ENCODE measurements at places on chromosomes 1 and 21.

- no peak for DNase-seq
Measured at GRCh38 chr1:234994436-234995295, 134.0 kb downstream of the TOMM20 start.

- no peak for DNase-seq
Measured at GRCh38 chr1:54640863-54641836, at the start of gene MROH7. TSS of gene MROH7 (plus strand) at chr1:54641786. CDS start at chr1:54652927, 11,141 bp downstream.

DNA sequence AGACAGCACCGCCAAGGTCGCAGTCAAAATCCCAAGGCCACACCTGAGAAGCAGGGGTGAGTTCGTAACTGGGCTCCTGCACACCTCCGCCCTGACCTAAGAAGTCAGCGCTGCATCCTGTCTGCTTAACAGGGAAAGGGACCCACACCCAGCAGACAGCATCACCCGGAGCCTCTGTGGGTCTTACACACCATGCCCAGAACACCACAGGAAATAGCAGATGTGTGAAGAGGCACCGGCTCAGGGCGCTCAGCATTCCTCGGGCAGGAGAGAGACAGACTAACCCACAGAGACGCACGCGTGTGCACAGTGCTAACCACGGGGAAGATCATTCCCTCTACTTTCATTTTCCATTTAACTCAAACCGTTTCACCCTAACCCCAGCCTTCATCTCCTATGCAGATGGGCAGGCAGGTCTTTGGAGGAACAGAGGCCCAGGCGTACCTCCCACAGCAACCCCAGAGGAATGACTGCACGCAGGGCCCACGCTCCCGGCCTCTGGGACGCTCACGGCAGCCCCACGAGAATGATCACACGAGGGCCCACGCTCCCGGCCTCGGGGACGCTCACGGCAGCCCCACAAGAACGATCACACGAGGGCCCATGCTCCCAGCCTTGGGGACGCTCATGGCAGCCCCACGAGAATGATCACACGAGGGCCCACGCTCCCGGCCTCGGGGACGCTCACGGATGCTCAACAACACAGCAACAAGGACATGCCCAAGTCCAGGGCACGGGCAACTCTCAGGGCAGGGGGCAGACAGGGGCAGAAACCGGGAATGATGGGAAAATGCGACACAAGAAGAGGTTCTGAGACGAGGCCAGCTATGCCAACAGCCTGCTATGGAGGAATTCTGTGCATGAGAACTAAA is 20.9 kb downstream of the POFUT2 start:
- no peak for DNase-seq

DNA sequence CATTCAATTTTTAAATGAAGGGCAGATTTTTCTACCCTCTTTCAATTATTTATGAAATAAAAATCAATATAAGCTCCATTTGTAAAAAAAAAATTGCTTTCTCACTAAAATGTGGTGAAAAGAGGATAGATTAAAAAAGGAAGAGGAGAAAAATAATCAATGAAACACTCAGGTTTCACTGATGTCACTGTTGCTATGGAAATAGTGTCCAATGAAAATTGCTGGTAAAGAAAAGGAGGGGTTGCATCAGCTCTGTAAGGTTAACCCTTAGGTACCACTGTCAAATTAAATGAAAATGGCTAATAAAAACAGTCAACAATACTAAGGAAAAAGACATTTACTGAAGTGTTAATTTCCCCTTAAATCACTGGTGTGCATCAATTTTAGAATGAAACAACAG is 91.6 kb upstream of the TTC39A start:
- DNase-seq, result peak; percentile 57

DNA sequence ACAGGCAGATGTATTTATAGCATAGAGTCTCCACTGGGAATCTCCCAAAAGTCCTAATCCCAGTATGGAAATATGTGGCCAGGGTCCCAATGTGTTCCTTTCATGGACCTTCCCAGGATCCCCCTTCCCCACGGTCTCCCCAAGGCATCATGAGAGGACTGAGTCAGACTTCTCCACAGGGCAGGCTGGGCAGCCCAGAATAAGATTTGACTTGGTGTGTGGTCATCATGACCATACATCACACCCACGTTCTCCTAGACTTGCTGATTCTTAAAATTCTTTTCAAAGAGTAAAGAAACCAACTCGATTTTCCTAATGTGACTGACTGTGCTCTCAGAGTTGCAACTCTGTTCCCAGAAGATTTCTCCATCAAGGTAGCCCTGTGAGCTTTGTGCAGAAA is 93.9 kb upstream of the CD34 start:
- DNase-seq, result no peak

DNA sequence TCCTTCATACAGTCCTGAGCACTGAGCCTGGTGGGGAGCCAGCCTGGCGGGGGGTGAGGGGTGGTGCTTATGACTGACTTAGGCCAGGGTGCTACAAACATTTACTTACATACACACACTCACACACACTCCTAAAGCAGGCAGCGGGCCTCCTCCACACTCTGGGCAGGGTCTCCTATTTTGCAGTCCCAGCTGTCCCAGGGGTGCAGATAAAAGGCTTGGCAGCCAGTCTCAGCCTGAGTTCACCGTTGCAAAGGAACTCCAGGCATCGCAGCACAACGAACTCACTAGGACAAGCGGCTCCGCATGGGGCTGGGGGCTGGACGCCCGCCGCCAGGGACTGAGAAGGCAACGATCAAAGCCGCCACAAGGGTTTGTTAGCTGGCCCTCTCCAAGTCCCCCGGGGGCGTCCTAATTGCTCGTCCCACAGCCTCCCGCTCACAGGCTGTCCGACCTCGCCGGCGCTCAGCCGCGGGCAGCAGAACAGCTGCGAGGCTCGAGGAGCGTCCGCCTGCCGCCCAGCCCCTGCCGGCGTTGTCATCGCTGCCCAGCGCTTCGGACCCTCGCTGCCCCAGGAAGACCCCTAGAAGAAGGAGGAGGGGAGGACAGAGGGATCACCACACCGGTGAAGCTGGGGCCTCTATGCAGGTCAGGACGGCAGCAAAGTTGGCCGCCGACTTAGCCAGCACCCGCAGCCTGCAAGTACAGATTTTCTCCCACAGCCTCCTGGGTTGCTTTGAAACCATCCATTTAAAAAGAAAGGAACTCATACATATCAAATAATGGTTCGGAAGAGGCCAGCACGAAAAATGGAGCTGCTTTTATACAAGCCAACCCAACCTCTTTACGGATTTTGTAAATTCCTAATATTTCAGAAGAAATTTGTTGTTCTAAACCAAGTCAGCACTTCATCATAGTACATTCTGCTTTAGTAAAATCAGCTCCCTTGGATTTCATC is 6.2 kb downstream of the BARHL2 start:
- no peak for DNase-seq

GRCh38 chr1:53326598-53327181 is 1.2 kb downstream of the LRP8 start:
- DNase-seq, result peak; percentile 67

GRCh38 chr1:240720976-240721375 is 109.0 kb upstream of the GREM2 start:
- no peak for DNase-seq

DNA sequence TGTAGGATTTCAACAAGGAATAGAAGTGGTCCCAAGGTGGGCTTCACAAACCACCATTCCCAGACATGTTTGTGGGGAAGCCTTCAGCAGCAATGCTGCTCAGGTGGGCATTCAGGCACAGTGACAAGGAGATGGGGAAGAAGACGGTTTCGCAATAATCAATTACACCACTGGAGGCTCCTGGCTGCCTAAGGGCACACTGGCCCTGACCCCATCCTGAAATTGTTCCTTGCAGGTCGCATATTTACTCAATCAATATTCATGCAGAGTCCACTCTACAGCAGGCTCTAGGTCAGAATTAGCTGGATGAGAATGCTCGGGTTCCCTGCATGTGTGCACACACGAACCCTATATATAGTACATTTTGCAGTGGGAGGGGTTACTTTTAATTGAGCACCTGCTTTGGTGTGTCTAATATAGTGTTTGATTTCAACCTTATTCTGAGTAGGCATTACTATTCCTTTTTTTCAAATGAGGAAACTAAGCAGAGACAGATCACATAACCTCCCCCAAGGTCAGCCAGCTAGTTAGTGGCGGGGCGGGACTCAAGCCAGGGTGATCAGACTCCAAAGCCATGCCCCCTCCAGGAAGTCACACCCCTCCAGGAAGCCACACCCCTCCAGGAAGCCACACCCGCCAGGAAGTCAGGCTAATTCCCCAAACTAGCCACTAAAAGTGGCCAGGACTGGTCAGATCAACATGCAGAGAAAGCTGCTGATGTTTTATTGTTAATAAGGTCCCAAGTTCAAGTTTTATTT is 106.5 kb downstream of the HLCS start:
- DNase-seq, result peak; percentile 51

DNA sequence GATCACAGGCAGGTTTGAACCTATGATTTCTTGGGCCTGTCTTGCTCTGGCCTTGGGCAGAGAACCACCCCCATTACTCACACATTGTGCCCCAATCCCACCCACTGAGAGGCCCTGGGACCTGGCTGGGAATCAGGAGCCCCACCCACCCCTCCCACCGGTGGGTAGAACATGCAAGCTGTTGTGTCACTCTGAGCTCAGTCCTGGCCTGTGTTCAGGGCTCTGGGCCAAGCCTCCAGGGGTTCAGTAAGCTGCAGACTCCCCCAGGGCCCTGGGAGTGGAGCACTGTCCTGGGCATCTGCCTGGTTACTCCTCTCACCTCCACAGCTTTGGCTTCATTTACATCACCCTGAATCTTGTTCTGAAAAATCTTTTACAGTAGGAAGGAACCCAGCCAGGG is 270.5 kb downstream of the RRAGC start:
- no peak for DNase-seq

- DNase-seq, result no peak
Measured at GRCh38 chr1:54120698-54121481, 31.9 kb downstream of the CDCP2 start.

GRCh38 chr1:54360165-54361005 is 45.8 kb downstream of the SSBP3 start:
- DNase-seq, result no peak

DNA sequence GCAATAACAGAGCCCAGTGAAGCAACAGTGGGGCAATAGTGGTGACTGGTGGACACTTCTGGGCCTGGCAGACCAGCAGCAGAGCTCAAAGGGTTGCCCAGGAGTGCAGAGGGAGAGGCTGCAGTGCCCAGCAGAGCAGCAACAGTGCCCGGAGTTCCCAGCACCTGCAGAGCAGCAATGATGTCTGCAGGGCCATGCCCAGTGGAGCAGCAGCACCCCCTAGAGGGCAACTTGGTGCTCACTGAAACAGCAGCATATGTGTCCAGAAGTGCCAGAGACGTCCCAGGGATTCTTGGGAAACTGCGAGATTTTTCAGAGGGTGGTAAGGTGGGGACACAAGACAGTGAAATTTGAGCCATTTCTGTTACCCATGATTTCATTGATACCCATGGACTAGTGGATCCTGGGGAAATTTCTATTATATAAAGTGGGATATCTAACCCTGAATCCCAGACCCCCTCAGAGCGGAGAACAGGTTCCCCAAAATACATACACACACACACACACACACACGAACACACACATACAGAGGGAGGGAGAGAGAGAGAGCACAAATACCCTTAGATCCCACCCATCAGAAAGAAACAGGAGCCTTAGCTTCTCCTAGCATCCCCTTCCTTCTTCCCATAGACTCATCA is 156.9 kb upstream of the GJB5 start:
- DNase-seq, result peak; percentile 58

DNA sequence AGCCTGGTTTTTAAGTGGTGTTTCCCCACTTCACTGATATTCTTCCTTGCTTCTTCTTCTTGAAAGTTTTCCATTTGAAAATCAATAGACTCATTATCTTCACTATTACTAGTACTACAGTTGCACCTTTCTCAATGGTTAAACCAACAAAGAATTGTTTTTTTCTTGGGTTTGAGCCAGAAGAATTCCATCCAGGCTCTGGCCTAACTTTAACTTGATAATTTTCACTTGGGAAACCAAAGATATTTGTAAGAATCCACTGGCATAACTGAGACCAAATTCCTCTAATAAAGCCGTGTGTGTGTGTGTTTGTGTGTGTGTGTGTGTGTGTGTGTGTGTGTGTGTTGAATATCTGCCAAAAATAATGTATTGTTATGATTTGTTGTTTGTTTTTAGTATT is 103.2 kb downstream of the SGIP1 start:
- DNase-seq, result no peak

DNA sequence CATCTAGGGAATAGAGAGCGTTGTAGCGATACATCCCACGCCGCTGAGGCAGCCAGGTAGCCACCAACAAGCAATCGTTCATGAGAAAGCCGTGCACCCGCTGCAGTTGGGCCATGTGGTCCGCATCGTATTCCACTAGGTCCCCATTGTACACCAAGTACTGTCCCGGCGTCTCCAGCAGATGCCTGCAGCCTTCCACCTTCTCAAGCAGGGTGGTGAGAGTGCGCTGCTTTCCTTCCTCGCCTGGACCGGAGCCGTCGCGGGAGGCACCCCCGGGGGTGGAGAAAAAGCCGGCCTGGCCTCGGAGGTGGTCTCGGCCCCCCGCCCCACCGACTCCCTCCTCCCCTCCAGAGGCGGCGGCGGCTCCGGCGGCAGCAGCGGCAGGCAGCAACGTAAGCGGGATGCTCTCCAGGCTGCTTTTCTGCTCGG is 595 bp downstream of the EXOC8 start:
- DNase-seq, result peak; percentile 47

- DNase-seq, result no peak
Measured at GRCh38 chr1:25615172-25615541, 1.4 kb upstream of the MAN1C1 start.

DNA sequence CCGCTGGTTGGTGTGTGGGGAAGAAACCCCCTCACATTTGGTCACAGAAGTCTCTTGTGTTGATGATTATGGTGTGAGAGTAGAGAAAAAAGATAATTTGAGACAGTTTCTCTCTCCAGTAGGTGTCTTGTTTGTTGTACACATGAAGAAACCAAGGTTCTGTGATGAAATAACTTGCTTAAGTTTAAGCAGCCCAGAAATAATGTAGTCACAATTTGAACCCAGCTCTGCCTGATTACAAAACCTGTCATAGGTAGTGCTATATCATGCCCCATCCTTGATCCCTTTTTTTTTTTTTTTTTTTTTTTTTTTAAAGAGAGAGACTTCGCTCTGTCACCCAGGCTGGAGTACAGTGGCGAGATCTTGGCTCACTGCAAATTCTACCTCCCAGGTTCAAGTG is 4.9 kb downstream of the MFN2 start:
- no peak for DNase-seq

GRCh38 chr1:40648928-40649591 is 16.4 kb downstream of the RIMS3 start:
- DNase-seq, result no peak

DNA sequence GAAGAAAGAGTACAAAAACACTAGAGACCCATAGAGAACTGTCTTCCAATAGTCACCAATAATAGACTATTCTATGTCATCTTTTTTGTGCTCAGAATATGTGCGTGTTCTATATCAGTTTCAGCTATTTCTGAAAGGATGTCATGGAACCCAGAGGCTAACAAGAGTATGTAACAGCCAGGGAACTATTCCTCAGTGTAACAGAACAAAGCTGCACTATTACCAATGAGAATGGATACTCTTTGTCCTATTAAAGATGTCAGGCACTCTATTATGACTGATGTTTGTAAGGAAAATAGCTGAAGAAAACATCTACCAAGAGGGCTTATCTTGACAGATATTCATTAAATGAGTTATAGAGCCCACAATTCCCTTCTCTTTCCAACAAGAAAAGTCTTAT is 8.6 kb upstream of the LRRC8C start:
- no peak for DNase-seq

Measured in germinal center (tissue), 1 donor.